Jurkat, Clone E6-1 (cell line): ENCODE measurements at places on chromosomes 5 and 9.

DNA sequence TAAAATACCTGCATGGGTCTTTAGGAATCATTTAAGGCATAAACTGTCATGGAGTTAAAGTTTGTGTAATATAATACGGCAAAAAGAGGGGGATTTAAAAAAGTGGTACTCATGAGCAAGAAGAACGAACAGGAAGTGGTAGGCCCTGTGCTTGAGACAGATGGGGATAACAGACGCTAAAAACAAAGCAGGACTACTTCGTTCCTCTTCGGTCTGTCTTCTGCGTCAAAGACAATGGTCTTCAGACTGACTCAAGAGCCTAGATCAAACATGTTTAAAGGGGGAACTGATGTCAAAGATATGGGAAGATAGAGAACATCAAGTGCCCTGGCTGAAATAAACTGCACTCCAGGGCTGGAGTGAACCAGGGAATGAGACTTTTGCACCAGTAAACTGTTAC, 59.8 kb upstream of the RFX3 start:
- DNase-seq: no peak

GRCh38 chr5:75992753-75993152, 90.4 kb upstream of the SV2C start:
- DNase-seq: no peak

GRCh38 chr5:126647071-126647470, 46.3 kb downstream of the PHAX start:
- no peak for DNase-seq

- no peak for DNase-seq
These were observed 158.0 kb upstream of the RETREG1 start for GRCh38 chr5:16774806-16775205.

DNA sequence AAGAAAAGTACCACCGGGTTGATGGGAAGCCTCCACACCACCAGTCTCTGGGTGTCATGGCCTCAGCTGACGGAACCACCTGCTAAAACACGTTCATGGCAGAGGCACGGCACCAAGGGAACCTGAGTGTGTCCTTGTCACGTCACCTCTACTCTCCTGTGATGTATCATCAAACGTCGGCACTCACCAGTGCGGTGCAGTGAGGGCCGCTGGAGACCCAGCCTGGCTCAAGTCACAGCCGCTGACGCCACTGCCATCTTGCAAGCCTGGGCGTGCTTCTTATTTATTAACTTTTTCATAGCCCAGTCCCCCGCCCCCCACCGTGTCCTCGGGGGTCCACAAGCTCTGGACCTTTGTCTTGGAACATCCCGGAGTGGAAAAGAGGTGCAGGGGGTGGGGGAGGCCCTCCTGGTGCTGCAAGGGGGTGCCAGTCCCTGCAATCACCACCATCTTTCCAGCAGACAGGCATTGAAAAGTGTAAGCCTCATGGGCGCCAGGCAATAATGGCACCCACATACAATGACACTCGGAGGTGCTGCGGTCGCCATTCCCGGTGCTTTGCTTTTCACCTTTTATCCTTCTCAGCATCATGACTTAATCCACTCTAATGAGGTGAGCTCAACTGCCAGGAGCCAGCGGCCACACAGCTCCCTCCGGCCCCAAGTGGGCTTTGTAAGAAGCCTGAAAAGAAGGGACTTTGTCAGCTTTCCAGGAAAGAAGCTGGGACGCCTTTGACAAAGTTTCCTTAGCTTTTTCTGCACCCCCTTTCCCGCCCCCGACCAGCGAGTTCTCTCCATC, 202.3 kb upstream of the IRX1 start:
- DNase-seq: no peak

- DNase-seq: no peak
These were observed 246.6 kb upstream of the CCNG1 start for GRCh38 chr5:163190784-163191183.

GRCh38 chr9:133788045-133788818, 50.1 kb upstream of the SARDH start:
- no peak for DNase-seq

GRCh38 chr5:132714456-132715307, 22.7 kb downstream of the KIF3A start:
- no peak for DNase-seq

DNA sequence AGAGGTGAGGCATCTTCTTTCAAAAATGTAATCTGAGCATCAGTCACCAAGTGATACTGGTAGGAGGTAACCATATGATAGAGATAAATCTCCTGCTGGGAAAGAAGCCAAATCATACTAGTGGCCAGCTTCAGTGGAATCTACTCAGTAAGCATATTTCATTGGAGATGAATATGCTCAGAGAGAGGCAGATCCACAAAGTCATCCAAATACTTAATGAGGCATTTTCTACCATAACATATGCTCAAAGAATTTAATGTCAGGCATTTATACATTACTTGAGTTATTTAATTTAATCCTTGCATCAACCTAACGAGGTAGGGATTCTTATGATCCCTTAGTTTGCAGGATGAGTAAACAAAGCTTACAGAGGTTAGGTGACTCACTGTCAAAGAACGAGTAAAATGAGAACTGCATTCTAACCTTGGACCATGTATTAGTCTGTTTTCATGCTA, 50.9 kb upstream of the DMRTA1 start:
- no peak for DNase-seq

DNA sequence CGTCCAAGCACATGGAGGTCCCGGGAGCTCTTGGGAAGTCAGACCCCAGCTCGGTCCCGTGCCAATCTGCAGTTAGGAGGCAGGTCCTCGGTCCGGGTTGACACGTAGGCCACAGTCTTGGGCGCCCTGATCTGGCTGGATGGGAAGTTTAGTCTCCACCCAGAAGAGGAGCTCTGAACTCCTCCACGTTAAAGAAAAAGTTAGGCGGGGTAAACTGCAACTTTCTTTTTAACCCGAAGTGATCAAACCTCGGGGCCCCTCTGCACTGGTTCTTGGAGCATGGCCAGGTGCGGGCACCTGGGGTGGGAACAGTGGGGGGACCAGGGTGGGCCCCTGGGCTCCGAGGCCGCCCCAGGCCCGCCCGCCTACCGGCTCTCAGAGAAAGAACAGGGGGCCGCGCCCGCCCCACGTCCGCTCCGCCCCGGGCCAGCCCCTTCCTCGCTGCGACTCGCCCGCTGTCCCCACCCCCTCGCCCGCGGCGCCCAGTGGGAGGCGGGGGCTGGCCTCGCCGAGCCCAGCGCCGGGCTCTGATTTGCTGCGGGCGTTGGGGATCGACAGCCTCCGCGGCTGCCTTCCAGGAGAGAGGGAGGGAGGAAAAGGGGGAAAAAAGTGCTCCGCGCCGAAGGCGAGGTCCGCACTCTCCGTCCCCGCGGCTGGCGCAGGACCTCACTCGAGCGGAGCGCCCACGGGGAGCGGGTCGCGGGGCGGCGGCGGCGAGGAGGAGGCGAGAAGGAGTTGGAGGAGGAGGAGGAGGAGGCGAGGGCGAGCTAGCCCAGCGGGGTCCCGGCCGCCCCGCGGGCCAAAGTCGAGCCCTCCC, at the start of gene COL5A1:
Gene COL5A1, plus strand, starts transcription at position 631 of the 817 bp plus-strand sequence. CDS start 385 bp downstream, outside the sequence.
- peak; percentile 51 for DNase-seq

DNA sequence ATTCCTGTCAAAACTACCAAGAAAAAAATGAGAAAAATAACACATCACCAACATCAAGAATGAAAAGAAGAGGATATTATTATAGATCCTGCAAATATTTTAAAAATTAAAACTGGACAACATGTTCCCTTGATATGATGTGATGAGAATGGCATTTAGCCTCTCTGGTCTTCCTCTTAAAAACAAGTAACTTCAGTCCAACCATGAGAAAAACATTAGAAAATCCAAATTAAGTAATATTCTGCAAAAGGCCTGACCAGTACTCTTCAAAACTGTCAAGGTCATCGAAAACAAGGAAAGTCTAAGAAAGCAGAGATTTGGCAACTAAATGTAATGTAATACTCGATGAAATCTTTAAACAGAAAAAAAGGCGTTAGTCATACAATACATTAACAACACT, 167.1 kb upstream of the SNX2 start:
- no peak for DNase-seq

GRCh38 chr9:35357826-35358225, 132.1 kb upstream of the RUSC2 start:
- DNase-seq: no peak

DNA sequence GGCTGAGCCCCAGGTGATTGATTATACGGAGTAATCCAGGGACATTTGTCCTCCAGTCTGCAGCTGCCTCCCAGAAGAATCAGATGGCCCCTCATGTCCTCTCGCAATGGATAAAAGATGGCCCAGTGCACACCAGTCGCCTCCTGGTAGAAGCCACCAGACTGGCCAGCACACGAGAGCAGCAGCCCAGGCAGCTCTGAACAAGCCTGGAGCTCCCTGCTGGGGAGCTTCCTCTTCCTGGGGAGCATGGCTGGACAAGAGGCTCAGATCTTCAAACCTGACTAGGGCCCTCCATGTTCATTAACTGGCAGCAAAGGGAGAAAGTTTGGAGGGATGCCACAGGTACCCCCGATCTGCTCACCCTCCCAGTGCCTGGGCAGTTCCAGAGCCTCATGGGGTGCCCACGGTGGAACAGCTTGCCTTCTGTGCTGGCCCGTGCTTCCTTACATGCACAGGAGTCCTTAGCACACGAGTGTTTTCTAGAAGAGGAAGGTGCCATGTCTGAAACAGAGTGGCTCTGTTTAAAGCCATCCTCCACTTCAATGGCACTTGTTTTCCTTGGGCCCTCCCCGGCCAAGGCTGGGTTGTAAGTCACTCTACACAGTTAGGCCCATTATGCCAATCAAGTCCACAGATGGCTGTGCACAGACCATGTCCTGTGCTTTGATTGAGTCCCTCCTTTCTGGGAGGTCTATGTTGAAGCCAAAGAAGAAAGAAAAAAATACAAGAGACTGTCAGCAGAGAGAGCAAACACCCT, 75.6 kb downstream of the PRRT1B start:
- no peak for DNase-seq

DNA sequence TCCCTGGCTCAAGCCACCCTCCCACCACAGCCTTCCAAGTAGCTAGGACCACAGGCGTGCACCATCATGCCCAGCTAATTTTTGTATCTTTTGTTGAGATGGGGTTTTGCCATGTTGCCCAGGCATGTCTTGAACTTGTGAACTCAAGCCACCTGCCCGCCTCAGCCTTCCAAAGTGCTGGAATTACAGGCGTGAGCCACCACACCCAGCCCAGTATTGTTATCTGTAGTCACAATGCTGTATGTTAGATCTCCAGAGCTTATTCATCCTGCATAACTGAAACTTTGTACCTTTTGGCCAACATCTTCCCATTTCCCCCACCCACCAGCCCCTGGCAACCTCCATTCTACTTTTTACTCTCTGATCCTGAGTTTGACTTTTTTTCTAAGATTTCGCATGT, 37.5 kb downstream of the CREBRF start:
- no peak for DNase-seq

GRCh38 chr5:8239198-8239597, 370.2 kb downstream of the MTRR start:
- no peak for DNase-seq

GRCh38 chr5:145509336-145510136, 325.6 kb downstream of the PRELID2 start:
- peak; percentile 23 for DNase-seq

- peak; percentile 35 for DNase-seq
These were observed 48.1 kb downstream of the THBS4 start for GRCh38 chr5:80083101-80083890.

DNA sequence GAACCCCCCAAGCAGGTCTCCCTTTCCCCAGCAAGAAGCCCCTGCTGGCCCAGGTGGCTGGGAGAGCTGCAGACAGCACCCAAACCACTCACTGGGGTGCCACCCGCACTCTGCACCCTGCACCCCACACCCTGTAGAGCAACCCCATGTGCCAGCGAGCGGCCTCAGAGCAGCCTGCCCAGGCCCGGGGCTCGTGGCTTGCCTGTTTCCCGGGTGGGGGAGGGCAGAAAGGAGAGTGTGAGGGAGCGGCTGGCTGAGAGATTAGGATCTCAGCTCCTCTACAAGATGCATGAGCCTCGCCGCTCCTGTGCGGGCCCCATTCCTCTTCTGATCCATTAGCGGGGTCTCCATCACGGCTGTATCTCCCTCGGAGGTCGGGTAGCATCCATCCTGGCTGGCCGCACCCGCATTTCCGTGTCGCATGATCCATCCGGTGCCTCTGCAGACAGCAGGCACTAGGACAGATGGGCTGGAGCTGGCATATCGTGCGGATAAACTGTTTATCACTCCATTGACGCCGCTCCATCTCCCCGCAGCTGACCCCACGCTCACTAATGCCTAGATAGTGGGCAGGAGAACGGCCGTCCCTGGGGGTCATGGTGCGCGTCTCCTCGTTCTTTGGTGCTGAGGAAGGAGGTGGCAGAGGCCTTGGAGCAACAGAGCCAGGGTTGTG, 54.4 kb downstream of the MRPL36 start:
- no peak for DNase-seq

GRCh38 chr9:120156376-120156775, 423.6 kb downstream of the CDK5RAP2 start:
- no peak for DNase-seq

- DNase-seq: peak; percentile 85
These were observed 62.0 kb downstream of the ANKH start for GRCh38 chr5:14809369-14810155.

GRCh38 chr5:159040181-159040580, 59.5 kb downstream of the EBF1 start:
- no peak for DNase-seq

DNA sequence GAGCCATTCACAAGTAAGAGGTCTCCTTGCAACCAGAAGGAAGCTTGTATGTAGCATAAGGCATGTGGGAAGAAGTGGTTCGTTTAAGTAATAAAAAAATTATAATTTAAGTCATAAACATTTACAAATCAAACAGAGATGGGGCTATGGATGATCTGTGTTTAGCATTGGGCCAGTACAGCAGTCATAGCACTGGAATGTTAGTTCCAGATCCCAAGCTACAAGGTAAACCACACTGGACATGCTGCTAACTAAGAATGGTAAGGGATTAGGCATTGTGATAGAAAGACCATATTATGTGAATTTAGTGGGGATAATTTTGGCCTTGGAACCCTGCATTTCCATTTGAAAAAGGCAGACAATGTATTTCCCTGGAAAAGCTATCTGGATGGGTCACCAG, 170.4 kb upstream of the KCNN2 start:
- no peak for DNase-seq

- no peak for DNase-seq
These were observed 278.0 kb downstream of the ADAMTS6 start for GRCh38 chr5:65203746-65204145.

DNA sequence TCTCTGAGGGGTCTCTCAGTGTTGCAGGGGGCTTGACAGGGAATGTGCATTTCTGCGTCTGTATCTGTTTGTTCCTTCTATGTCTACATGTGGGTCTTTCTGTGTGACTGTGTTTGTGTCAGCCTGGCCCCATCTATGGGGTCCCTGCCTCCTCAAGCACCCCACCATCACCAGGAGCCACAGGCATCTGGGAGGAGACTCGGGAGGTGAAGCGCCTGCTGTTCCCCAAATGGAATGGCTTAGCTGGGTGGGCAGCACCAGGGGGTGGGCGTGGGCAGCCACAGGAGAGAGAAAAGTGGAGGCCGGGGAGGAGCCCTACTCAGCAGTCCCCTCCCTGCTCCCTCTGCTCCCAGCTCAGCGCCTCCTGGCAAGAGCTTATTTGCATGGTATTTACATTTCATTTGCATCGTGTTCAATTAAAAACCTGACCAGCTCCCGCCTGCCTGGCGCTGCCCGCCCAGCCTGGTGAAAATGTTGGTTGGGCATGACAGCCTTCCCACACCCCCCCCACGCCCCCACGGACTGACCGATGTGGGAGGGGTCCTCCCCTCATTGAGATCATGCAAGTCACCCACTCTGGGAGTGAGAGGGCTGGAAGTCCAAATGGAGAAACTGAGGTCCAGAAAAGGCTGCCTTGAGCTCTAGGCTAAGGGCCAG, 50.5 kb downstream of the CXXC5 start:
- peak; percentile 35 for DNase-seq
